Cerebellar nuclear complex (tissue), 1 donor: ENCODE measurements at places on chromosomes 1 and 21.

GRCh38 chr1:162019446-162019845 lies 4.2 kb downstream of the OLFML2B start:
- no peak for DNase-seq

GRCh38 chr1:108082001-108082400 lies 117.0 kb upstream of the VAV3 start:
- DNase-seq = no peak

DNA sequence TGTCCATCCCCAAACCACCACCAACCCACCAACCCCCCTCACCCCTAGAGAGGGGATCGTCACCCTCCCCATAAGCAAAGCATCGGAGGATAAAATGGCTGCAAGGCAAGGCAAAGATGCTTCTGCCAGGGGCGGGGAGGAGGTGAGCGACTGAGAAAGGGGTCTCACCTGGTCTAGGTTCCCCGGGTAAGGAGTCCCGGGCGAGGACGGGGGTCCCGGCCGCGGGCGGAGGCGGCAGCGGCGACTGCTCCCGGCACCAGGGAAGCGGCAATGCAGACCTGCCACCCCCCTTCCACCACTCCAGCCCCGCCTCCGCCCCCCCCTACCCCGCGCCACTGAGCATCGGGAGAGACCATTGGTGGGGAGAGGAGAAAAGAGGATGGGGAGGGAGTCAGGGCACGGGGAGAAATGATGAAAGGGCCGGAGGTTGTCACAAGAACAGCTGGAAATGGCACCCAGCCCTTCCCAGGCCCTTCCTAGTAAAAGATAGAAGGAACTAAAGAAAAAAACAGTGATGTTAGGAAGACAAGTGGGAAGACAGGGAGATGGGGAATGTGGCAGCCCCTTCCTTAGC lies at the start of gene SV2A:
TSS of gene SV2A (minus strand) at position 274 of the 574 bp plus-strand sequence. CDS start 4,004 bp downstream, outside the sequence.
- peak; percentile 52 for DNase-seq

- DNase-seq = no peak
Measured at GRCh38 chr1:1833916-1834325, 55.7 kb upstream of the NADK start.

DNA sequence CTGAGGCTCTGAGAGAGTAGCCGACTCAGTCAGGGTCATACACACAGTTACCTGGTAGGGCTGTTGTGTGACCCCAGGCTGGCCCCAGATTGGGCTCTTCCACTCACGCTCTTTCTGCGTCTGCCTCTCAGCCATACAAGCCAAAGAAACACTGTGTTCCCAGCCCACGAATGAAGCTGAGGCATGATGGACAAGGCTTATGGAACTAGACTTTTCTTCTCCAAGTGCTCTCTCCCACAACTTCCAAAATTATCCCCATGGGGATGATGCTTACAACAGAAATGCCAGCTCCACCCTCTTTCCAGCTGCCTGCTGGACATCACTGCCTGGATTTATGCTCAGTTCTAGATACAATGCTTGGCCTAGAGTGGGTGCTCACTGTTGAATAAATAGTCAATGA lies 102.8 kb upstream of the JUN start:
- DNase-seq = no peak

DNA sequence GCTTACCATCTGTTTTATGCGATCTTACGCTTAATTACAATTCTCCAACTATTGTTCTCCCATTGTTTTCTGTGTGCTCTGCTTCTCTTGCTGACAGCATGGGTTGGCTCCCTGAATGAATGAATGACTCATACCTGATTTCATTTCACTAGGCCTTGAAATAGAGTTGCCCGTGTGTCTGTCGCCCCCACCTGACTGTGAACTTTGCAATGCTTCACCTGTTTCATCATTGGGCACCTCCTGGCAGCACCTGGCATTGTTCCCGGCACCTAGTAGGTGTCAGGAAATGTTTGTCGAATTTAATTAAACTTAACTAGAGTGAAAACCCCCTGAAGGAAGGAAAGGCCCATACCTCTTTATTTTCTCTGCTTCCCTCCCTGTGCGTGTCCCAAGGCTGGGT lies 120.5 kb upstream of the KLHDC7A start:
- DNase-seq = no peak

- no peak for DNase-seq
Measured at GRCh38 chr21:35511696-35512162, 462.6 kb upstream of the RUNX1 start.

DNA sequence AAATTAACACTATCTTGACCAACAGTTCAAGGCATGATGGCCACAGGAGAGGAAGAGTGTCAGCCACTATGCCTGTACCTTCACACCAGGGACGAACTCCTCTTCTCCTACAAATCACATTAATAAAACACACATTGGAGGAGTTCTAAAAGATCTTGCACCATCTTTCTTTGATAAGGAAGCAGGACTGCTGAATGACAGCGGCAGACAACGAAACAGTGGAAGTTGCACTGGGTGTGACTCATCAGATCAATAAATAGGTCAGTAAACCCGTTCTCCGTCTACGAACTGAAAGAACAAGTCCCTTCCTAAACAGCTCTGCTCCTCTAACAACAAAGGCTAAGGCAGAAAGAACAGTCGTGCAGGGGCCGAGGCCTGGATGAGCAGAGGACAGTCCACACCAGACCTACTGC lies 23.1 kb downstream of the UBE2G2 start:
- DNase-seq = no peak

DNA sequence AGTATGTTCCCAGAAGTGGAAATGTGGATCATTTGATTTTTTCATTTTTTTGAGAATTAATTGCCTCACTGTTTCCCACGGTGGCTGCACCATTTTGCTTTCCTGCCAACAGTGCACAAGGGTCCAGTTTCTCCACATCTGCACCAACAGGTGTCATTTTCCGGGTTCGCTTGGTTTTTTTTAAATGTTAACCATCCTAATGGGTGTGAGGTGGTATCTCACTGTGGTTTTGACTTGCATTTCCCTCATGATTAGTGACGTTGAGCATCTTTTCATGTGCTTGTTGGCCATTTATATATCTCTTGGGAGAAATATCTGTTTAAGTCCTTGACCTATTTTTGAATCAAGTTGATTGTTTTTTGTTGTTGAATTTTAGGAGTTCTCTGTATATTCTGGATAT lies 3.0 kb downstream of the COL6A2 start:
- no peak for DNase-seq

- no peak for DNase-seq
Measured at GRCh38 chr1:219659684-219660083, 46.8 kb upstream of the ZC3H11B start.

GRCh38 chr21:15514073-15514946 lies 215.5 kb upstream of the USP25 start:
- DNase-seq = no peak

DNA sequence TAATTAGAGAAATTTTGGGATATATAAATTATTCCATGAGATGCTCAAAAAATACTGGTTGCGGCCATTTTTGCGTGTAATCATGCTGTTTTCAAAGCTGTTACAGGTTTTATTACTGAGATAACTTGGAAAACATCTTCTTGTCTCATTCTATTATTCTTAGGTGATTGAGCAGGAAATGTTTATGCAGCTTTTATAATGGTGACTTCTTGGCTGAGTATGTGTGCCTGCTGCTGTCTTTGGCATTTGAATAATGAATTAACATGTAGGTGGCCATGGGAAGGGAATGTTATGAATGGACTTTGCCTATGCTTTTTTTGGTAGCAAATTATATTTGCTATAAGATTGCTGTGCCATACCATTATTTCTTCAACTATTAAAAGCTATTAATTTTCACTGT lies 52.5 kb downstream of the RASAL2 start:
- DNase-seq = peak; percentile 32

DNA sequence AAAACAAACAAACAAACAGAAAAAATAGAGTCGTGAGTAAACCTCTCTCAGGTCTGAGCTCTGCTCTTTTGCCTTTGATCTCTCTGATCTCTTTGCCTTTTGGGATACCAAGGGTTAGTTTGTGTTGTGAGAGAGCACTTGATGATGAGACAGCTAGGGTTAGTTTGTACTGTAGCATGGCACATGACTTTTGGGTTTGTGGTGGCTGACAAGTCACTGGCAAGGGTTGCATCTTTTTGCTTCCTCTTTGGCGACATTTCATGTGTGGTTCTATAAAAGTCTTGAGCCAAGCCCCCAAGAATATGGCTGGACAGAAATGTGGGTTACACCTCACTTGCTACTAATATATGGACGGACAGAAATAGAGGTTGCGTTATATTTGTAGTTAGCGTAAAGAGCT lies 60.5 kb downstream of the TESK2 start:
- no peak for DNase-seq

DNA sequence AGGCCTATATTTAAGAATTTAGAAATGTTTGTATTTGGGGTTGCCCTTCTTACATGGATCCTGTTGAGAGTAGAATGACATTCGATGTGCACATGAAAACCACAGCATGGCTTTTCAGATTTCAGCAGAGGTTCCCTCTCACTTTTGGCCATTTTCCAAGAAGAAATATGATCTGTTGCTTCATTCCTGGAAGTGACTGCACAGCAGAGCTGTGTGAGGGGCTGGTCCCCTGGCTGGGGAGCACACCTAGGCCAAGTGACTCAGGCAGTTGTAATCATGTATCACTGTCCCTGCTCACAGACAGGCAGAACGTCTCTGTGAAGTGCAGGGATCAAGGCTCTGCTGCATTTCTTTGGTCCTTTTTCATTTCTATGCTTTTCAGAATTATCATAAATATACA lies 32.3 kb downstream of the AGT start:
- no peak for DNase-seq

DNA sequence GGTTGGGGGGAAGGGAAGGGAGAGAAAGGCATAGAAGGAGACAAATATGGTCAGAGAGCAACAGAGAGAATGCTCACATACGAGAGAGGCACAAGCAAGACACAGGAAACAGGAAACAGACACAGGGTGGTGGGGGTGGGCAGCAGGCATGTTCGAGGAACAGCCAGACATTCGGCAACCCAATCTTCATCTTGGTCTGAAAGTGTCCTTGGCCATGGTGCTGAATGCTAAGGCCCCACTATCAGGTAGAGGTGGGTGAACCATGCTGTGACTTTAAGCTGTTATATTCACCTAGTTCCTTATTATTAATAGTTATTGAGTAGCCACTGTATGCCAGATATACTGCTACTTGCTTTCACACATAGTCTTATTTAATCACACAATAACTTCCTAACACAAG lies 109.2 kb downstream of the DDX20 start:
- no peak for DNase-seq

DNA sequence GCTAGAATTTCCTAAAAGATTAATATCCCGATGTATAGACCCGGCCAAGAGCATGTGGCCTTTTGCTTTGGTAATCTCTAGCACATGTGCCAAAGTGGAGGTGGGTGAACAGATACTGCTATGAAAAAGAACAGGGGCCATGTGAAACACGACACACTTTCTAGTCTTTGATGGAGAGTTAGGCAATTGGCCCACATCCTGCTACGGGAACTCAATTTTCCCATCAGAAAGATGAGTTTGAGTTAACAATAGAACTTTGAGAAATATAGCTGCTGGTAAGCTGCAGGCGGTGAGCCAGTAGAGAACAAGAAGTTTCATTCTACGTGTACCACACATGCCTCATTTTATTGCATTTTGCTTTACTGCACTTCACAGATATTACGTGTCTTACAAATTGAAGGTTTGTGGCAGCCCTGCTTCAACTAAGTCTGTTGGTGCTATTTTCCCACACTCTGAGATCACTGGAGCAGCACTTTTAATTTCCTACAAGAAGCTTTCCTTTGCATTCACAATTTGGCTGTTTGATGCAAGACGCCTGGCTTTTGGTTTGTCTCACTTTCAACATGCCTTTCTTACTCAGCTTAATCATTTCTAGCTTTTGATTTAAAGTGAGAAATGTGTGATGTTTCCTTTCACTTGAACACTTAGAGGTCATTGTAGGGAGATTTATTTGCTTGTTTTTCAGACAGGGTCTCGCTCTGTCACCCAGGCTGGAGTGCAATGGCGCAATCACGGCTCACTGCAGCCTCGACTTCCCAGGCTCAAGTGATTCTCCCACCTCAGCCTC lies 46.3 kb downstream of the HTR6 start:
- DNase-seq = no peak

GRCh38 chr21:28308516-28308915 lies 684.2 kb downstream of the LTN1 start:
- DNase-seq = no peak

GRCh38 chr1:103561643-103562395 lies 9.6 kb upstream of the AMY2B start:
- DNase-seq = no peak

- no peak for DNase-seq
Measured at GRCh38 chr1:31122101-31122735, 56.7 kb upstream of the PUM1 start.

DNA sequence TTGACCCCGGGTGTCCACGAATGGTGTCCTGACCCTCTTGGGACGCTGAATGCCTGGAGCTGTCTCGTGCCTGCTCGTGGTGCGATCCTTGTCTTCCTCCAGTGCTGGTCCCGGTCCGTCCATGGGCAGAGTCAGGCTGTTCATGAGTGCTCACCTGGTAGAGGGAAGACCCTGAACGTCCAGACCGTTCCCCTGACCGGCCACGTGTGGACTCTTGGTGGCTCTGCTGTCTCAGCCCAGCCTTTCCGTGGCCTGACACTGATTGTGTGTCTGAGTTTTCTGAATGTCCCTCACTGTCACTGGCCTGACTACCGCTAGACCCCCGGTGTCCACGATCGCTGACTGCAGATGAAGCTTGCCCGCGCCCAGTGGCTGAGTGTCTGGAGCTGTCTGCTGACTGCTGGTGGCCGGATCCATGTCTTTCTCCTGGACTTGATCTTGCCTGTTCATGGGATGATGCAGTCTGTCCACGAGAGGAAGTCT lies 11.7 kb downstream of the FLG start:
- DNase-seq = no peak

DNA sequence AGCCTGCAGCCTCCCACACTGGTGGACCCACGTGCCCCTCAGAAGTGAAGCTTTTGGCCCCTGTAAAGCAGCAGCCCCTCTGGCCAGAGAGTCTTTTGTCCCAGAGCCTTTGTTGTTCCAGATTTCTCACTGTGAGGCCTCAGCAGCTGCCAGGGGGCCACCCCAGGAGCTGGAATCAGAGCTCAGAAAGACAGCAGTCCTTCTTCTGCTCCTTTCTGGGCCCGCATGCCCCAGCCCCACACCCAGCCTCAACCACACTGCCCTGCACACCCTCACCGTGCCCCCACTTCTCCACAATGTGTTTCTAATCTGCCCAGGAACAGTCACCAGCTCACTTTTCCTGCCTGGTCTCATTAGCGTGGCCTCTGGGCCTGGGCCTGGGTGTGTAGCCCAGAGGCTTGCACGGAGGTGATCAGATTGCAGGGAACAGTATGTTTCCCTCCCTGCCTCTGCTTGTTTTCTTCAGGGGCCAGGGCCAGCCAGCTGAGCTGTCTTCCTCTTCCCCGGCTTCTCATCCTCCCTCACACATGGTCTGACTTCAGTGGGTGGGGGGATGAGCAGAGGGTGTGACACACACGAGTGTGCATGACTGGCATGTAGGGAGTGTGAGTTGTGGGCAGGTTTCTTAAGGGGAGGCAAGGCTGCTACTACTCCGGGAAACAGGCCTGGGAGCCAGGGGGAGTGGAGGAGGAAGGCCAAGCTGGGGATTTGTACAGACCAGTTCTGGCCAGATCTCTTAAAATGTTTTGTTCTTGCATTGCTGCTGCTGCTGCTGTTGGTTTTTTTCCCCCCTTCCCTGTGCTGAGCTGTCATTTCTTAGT lies 82.5 kb upstream of the ZNF648 start:
- no peak for DNase-seq

GRCh38 chr1:93617670-93618499 lies 63.8 kb downstream of the BCAR3 start:
- DNase-seq = no peak

- DNase-seq = no peak
Measured at GRCh38 chr1:235997049-235997448, 67.8 kb downstream of the NID1 start.
